ENCODE measurements at places on chromosomes 3 and 15. TPM values are rescaled to one million over a fixed set of nuclear protein-coding genes. Genes with fewer than 3 reads are reported as not detected.

TP63 gene
- 0.13 TPM for polyA plus RNA-seq

GABRG3 gene
- not detected for polyA plus RNA-seq

COL7A1 gene
- not detected for polyA plus RNA-seq

GOLGA8S gene
- not detected for polyA plus RNA-seq

MYO5C gene
- 0.48 TPM for polyA plus RNA-seq

ANKRD63 gene
- polyA plus RNA-seq, result not detected

ARL6IP5 gene
- 425 TPM for polyA plus RNA-seq

EFL1 gene
- 18.3 TPM for polyA plus RNA-seq

All from CD8-positive, alpha-beta memory T cell (primary cell).